ENCODE measurements at places on chromosomes 7 and 10.

DNA sequence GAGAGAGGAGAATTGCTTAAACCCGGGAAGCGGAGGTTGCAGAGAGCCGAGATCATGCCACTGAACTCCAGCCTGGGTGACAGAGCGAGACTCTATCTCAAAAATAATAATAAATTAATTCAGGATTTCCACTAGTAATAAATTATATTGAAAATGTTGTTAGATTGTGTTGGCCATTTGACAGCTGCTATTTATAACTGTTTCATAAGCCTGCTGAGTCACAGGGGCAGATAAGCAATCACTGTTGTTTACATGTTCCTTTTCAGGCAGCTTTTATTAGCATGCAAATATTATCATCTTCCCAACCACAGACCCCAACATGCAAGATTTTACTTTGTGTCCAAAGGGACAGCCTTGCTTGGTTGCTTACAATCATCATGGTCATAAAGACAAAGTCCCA is 49.5 kb upstream of the ZNF138 start:
- no peak for DNase-seq

GRCh38 chr7:70034999-70035398 is 436.7 kb downstream of the AUTS2 start:
- DNase-seq: no peak

DNA sequence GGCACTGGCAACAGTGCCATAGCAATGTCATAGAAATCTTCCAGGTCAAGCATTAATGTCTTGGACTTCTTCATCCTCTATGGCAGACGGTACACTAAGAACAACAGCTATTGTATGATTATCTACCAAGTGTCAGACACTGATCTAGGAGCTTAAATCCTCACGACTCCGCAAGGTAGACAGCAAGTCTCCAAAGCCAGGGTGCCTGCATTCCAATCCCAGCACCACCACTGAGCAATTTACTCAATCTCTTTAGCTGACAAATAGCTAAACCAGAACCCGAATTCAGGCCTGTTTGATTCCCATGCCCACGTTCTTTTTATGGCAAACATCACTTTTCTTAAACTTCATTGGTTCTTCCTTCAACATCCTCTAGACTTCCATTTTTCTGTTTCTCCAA is 31.8 kb downstream of the DNMBP start:
- DNase-seq: no peak

DNA sequence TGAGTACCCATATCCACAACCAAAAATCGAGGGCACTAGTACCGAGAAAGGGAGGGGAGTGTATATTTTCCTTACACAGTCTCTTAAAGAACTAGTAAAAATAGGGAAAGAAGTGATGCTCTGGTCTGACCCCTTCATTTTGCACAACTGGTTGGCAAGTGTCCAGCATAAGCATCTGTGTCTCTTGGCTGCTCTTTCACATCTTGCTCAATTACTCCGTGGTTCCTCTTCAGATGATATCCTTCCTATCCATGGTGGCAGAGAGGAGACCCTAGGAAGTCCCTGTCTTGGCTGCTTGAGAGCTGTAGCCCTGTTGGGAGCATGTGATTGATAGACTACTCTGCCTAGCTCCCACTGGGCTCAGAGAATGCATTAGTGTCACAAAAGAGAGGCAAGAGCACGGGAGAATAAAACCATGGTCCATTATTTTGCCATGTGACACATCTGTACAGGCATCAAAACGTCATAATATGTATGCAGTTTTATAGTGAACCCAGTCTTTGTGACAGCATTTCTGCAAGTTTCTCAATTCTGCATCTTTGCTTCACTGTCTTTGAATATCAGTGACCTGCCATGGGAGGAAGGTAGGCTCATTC is 111.8 kb upstream of the ANKRD1 start:
- peak; percentile 28 for DNase-seq

DNA sequence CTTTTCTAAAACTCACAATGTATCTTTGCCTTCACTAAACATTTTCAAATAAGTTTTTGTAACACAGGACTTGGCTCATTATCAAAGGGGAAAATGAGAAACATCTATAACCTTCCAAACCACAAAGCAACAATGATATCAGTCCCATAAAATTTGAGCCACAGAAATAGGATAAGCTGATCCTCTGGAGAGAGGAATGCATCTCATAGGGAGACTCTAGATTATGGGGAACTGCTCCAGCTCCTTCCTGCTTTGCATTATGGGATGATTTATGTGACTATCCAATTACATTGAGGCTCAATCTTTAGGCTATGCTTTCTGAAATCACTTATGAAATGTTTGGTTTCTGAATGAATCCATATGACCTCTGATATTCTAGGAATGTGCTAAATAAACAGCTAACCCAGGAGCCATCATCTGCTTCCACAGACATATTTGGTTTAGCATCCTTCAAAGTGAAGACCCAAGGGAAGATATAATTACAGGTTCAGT is 70.4 kb downstream of the CUBN start:
- peak; percentile 99 for DNase-seq

- peak; percentile 62 for DNase-seq
Measured at GRCh38 chr7:143416565-143417149, 8.0 kb upstream of the EPHA1 start.

GRCh38 chr10:34280599-34281374 is 534.3 kb downstream of the PARD3 start:
- peak; percentile 96 for DNase-seq

DNA sequence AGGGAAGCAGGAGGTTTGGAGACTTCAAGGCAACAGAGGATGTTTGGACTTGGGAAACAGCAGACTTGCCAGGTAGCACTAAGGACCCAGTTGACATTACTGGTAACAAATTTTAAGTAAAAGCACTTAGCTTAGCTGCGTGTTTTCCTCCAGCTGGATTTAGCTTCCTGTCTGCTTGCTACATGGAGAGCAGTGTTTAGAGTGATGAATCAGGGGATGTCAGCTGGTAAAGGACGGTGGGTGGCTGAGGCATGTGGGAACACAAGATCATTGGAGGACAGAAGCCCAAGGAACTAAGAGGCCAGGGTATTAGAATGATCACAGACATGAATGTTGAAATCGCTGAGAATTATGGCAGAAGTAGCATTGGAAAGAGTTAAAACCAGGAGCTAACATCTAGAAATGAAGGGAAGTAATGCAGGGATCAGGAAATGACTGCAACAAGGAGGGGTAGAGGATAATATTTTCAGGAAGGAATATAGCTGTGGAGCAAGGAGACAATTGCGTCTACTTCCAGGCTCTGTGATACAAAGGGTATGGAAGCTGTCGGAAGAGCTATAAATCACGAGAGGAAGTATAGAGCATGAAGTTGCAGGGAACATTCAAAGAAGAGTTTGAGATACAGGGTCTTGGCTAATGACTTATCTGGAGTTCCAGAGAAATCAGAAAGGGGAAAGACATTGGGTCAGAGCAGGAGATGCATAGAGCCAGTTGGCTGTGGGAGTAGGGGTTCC is 34.4 kb downstream of the CALD1 start:
- DNase-seq: peak; percentile 61

- DNase-seq: peak; percentile 67
Measured at GRCh38 chr10:79111427-79111826, 42.7 kb downstream of the ZMIZ1 start.

GRCh38 chr7:240887-241421 is 48.6 kb downstream of the FAM20C start:
- no peak for DNase-seq

GRCh38 chr7:18357691-18358090 is 137.9 kb upstream of the HDAC9 start:
- peak; percentile 15 for DNase-seq

DNA sequence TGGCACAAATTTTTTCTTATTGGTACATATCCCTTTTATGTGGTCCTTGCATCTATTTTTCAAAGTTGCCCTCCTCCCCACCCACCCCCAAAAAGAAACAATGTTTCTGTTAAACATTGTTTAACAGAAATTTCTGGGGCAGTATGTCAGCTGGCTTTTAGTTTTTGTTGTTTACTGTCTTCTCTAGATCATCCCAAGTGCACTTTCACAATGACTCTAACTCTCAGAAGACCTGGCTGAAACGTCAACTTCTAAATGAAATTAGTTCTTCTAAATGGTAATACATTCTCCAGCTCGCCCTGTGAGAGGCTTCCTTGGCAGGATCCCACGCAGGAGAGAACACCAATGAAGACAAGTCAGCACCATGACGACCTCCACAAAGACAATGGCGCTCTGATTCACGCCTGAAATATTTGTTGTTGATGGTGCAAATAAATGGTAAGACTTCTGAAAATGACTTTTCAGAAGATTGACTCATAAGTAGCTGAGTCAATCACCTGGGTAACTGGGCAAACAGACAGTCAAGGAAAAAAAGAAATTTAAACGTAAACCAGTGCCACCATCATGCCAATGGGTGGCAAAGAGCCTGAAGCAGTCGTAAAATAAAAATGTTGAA is 293.7 kb downstream of the FZD1 start:
- DNase-seq: peak; percentile 90

GRCh38 chr10:534047-534566 is 155.4 kb downstream of the DIP2C start:
- no peak for DNase-seq

- no peak for DNase-seq
Measured at GRCh38 chr10:43047288-43047970, 29.4 kb upstream of the RET start.

DNA sequence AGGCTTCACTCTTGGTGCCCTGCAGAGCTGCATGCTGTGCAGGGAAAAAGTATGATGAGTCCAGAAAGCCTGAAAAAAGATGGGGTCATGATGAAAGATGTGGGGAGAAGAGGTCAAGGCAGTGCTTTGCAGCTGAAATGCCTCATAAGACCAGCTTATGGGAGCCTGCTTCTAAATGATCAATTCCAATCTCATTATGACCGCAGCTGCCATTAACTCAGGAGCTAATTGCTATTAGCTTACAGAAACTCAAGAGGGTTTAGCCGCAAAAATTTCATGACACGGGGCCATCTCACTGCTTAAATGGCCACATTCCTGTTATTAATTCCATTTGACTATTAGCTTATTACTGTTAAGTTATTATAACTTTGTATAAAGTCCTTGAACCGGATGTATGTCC is 502.9 kb upstream of the ZMIZ1 start:
- no peak for DNase-seq

- DNase-seq: no peak
Measured at GRCh38 chr7:73397521-73398281, 35.9 kb upstream of the FZD9 start.

- DNase-seq: no peak
Measured at GRCh38 chr7:55548295-55548731, 24.0 kb downstream of the VOPP1 start.

DNA sequence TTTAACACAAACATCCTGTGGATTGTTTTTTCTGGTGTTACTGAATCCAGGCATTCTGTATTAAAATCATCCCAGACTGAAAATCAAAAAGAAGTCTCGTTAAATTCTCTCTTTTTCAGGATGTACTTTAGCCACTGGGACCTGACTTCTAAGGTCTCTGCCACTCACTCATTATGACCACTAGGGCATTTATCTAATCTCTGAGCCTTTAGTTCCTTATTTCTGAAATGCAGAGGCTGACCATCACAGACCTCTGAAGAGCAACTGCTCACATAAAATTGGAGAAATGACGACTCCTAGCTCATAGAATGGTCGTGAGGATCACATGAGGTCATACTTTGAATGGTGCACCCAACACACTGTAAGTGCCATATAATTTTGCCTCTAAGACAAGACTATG is 63.2 kb downstream of the KCNMA1 start:
- DNase-seq: no peak

DNA sequence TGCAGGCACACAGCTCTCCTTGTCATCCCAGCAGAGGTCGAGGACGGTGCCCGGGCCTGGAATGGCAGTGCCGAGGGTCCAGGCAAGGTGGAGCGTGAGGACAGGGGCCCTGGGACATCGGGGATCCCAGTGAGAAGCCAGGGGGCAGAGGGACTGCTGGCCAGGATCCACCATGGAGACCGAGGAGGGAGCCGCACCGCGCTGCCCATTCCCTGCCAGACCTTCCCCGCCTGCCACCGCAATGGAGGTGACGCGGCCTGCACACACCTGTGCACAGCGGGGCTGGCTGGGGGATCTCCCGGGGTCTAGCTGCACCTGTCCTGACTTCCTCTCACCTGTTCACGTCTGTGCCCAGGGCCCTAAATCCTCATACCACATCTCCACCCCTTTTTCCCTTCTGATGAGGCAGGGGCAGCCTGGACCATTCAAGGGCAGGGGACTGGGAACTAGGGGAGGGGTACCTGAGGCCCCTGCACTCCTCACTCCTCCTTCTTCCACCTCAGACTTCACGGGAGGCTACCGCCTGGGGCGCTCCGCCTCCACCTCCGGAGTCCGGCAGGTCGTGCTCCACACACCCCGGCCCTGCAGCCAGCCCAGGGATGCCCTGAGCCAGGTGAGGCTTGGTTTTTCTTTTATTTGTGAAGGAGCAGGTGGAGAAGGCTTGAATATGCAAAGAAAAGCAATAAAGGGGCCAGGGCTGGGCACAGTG is 6.9 kb downstream of the NYAP1 start:
- no peak for DNase-seq

DNA sequence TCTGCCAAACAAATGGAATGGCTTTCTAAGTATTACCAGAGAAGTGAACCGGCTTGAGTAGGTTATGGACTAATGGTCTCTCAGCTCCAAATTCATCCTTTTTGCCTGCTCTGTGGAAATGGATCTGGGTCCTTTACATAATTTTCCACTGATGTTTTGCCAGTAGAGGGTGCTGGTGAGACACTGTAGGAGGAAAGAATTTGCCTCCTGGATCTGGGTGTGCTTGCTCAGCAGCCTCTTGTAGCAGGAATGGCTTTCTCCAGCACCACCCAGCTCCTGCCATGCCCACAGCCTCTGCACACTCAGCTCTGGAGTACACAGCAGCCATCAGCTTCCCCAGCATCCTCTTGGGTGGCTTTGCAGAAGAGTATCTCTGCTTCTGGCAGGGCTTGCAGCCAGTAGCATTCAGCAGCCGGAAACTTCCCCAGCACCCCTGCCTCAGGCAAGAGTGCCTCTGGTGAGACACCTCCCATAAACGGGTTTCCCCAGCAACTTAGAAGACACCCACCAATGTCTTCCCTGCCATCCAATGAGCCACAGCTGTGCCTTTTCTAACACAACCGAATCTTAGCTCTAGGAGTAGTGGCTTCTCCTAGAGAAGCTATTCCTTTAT is 235.0 kb upstream of the PLPP4 start:
- DNase-seq: peak; percentile 65

- DNase-seq: no peak
Measured at GRCh38 chr10:70803775-70804420, 11.8 kb upstream of the SGPL1 start.

DNA sequence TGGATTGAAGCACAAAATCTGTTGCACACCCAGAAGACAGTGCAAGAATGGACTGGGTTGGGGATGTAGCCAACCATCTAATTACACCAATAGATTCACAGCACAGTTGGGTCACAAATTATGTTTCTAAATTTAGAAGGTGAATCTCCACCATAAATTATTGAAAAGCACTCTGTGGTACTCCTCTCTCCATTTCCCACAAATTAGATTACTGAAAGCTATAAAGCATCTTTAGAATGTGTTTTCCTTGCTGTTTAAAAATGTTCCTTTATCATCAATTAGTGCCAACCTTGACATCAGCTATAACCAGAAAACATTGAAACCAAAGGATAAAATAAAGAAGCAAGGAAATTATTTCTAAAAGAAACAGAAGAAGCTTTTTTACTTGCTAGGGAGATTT is 39.9 kb upstream of the HDAC9 start:
- peak; percentile 1 for DNase-seq

- DNase-seq: no peak
Measured at GRCh38 chr7:1455241-1455939, 3.9 kb downstream of the MICALL2 start.

Data from fibroblast of skin of right biceps (primary cell).